HT-29 (cell line): ENCODE measurements at places on chromosomes 7 and 10.

GRCh38 chr10:34299105-34299611, 515.9 kb downstream of the PARD3 start:
- no peak for DNase-seq

DNA sequence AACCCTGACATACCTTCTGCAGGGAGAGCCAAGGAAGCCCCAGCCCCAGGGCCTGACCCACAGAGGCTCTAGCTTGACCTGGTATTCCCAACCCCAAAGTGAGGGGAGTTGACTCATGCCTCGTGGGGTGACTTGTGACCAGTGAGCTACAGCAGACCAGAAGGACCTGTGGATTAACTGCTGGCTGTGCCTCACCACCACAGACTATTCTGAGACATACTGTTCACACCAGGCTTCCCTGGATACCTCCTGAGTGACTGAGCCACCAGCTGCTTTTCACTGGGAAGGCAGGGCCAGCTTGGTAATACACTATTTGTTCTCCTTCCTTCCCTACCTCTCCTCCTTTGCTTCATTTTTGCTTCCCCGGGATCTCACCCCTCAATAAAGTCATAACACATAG, 7.3 kb downstream of the PLXNA4 start:
- no peak for DNase-seq

DNA sequence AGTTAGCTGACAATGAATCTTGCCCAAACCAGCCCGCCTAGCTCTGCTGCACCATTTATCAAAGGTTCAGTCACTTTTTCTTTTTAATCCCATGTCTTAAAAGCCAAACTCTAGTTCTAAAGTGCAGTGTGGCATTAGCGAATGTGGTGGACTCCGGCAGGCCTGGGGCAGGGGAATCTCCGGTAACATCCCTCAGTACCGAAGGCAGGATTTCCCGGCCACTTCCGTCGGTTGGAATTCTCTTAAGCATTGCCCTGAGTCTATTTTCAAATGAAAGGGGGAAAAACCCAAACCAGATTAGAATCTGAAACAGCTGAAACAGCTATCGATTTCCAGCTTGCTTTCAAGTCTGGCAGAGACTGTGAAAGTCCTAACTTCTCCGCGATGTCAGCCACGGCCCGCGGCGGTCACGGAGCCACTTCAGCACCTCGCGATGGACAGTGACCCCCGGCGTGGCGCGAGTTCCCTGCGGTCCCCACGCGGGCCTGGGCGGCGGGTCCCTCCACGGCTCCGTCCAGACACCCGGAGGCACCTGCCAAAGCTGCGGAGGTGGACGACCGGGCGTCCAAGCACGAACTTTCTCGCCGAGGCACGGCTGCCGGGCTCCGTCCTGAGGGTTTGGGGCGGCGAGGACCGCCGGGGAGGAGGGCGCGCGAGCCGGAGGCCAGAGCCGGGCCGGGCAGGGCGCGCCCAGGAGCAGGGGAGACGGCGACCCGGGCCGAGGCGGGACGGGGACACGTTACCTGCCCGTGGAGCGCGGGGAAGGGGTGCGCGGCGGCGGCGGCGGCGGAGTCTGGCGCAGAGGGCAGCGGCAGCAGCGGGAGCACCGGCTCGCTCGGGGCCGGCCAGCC, 745 bp downstream of the TCERG1L start:
- no peak for DNase-seq

DNA sequence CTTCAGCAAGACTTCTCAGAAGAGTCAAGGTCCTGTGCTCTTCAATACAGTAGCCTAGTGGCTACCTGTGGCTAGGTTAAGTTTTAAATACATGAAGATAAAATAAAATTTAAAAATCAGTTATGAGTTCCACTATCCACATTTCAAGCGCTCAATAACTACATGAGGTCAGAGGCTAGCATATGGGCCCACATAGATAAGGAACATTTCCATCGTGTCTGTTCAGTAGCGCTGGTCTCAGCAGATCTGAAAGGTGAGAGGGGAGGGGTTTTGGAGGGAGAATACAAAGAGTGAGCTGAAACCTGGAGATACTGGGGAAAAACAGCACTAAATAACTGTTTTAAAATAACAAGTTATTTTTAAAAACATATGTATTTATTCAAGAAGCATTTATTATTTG, 219.0 kb downstream of the TRIL start:
- DNase-seq = no peak
